Stimulated activated CD4-positive, alpha-beta T cell treated with anti-CD3 and anti-CD28 coated beads, TNF-alpha, amount 100 ng/mL, for 24 hours (primary cell): ENCODE measurements at places on chromosomes 5 and 9.

DNA sequence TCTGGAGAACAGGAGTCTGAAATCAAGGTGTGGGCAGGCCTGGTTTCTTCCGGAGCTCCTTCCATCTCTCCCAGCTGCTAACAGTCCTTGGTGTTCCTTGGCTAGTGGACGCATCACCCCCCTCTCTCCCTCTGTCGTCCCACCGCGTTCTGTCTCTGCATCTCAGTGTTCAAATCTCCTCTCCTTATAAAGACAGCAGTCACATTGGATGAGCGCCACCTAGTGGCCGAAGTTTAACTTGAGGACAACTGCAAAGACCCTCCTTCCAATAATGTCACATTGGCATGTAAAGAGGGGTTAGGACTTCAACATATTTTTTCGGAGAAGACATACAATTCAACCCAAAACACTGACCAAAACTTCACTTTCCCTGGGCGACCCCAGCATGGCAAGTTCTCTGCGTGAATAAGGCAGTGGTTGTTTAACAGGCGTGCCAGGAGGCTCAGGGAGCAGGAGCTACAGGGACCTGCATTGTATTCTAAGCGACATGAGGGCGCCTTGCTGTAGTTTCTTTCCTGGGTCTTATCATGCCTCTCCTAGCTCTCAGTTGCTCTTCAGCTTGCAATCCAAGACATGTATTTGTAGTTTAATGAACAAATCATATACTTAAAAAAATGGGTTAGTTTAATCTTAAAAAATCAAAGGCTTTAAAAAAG, 27.9 kb upstream of the BASP1 start:
- peak; percentile 63 for DNase-seq

DNA sequence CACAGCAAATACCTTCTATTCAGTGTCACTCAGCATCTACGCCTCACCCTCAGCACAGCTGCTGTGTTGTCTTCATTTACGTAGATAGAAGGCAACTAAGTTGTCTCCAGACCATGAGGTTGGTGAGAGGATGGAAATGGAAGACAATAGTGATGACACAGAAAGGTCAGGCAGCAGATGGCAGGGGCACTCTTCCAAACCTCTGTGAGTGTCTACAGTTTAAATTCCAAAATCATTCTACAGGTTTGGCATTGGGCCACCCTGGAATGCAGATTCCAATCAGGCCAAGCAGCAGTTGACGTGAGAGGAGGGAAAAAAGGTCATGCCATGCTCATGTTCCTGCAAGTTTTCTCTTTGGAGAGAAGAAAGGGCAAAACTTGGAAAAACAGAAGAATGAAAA, 68.7 kb upstream of the ADAMTSL1 start:
- DNase-seq = no peak

DNA sequence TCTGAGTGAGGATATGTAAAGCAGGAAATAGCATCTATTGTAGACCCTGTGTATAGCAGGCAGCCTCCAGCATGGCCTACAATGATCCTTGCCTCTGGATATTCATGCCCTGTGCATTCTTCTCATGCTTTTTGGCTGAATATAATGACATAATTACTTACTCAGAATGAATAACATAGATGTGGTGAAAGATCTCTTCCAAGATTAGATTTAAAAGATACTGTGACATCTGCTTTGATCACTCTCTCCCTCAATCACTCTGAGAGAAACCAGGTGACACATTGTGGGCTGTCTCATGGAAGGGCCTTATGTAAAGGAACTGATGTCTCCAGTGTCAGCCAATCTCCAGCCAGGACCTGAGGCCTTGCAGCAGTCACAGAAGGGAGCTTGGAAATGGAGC, 376.7 kb downstream of the DNAH5 start:
- DNase-seq = no peak

DNA sequence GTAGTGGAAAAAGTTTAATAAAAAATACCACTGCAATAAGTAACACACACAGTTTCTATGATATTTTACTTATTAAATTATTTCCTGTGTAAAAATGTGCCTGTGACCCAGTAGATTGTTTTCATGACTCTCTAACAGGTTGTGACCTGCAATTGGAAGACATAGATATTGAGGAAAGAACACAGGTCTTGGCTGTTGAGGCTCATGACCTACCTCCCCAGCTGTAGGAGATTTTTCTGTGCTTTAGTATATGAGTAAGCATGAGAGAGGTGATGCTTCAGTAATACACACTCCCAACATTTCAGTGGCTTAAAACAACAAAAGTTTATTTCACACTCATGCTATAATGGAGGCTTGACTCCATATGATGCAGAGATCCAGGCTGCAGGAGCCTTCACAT, 47.3 kb upstream of the TNC start:
- DNase-seq = no peak

GRCh38 chr5:54794135-54794975, 191.0 kb downstream of the ESM1 start:
- DNase-seq = no peak

- no peak for DNase-seq
Observed at GRCh38 chr9:950139-950538, 26.3 kb upstream of the DMRT3 start.

GRCh38 chr5:154648706-154649105, 106.5 kb upstream of the LARP1 start:
- DNase-seq = no peak

GRCh38 chr9:20488691-20489090, 133.6 kb downstream of the MLLT3 start:
- no peak for DNase-seq

- DNase-seq = no peak
Observed at GRCh38 chr9:89319015-89319905, 960 bp downstream of the SECISBP2 start.

- DNase-seq = no peak
Observed at GRCh38 chr5:103981592-103981991, 419.0 kb upstream of the NUDT12 start.

DNA sequence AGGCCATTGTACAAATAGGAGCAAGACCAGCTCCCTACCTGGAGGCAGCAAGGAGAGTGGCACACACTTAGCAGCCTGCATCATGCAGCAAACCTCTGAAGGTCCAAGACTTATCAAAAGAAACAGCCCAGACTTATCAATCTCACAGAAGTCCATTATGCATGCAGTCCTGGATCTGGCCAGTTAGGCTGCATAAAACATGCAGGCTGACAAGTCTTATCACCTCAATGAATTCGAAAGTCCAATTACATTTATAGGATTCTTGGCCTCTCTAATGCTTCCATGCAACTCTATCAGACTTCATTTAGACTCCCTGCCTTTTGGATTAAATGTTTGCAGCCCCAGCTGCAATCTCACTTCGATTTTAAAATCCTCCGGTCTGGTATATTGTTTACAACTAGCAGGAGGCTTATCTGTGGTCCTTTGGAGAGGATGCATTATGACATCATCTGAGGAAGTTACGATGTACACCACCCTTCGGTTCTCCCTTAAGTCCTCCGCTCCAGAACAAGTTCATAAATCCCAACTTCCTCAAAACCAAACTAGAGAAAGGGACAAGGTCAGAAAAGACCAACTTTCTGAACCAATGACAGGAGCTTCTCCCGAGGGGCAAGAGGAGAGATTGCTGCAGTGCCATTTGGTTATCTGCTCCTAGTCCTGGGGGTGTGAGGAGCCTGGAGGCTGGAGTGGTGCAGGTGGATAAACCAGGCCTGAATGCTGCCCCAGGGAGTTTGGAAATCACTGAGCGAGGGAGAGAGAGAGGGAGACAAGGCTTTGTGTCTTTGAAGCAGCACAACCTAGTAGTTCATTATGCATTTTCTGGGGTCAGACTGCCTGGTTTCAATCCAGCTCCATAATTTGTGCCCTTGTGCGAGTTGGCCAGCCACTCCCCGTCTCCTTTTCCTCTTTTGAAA, 313.9 kb downstream of the TLE1 start:
- DNase-seq = no peak

GRCh38 chr5:42436051-42436450, 12.8 kb downstream of the GHR start:
- DNase-seq = no peak

GRCh38 chr9:107276966-107277710, 5.9 kb upstream of the RAD23B start:
- DNase-seq = no peak

GRCh38 chr9:2727374-2727773, 10.1 kb downstream of the KCNV2 start:
- DNase-seq = no peak

DNA sequence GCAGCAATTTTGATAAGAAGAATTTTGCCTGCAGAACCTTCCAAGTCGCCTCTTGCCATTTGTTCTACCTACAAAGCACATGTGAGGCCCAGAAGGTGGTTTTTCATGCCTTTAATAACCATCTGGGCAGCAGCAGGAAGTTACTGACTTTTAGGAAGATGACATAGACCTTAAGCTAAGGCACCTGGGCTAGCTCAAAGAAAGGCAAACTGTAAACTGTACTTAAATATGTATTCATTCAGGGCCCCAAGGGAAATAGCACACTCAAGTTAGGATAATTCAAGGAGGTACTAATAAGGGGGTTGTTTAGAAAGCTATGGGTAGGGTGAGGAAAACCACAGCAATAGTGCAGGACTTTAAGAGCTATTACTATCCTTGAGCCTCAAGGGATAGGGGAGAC, 57.3 kb upstream of the HSPB3 start:
- no peak for DNase-seq

GRCh38 chr5:102910240-102911226, 155.4 kb downstream of the PAM start:
- no peak for DNase-seq

DNA sequence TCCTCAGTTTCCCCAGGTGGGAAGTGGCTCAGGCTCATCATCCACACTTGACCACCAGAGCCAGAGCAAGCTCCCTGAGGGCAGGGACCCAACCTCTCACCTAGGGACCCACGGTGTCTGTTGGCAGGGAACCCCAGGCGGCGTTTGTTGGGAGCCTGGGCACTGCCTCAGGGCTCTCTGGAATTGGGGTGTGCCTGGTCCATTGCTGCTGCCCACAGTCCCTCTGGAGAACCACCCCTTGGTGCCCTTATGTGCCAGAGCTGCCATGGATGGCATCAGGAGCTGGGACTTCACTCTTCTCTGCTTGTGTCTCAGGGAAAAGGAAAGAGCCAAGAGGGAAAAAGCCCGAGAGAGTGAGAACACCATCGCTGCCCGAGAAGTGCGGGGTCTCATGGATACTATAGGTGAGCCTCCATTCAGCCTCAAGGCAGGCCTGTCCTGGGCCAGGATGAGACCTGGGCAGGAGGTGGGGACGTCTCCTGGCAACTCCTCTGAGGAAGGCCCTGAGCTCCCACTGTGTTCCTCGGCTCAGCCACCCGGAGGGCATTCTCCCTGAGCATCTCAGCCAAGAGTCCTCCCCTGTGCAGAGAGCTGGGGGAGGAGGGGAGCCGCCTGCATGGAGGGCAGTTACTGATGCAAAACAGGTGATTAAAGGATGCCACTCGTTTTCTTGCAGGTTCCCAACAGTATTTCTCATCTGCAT, 4.5 kb downstream of the CCDC180 start:
- no peak for DNase-seq

- no peak for DNase-seq
Observed at GRCh38 chr9:75699017-75699416, 191.5 kb upstream of the PCSK5 start.

- no peak for DNase-seq
Observed at GRCh38 chr5:57718155-57718554, 235.5 kb upstream of the ACTBL2 start.

GRCh38 chr9:76086539-76086938, 196.1 kb downstream of the PCSK5 start:
- DNase-seq = no peak

- DNase-seq = no peak
Observed at GRCh38 chr5:139671096-139671841, 23.1 kb downstream of the CXXC5 start.

- DNase-seq = no peak
Observed at GRCh38 chr5:149700347-149700746, 29.8 kb upstream of the PPARGC1B start.

DNA sequence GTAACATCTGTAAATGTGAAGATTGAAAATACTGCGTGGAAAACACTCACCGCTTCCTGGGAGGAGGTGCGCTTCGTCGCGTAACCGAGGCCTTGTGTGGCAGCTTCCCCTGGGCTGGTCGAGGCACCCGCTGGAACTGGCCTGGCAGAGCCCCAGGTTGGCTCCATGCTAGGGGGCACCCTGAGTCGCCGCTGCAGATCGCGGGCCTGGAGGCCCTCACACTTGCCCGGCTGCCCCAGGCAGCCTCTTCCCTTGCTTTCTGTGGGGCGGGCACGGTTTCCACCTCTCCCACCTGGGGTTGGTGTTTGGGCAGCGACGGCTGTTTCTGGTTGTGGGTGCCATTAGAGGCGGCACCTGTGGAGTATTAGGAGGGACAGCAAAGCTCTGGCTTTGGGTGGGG, 852 bp downstream of the ZNF354C start:
- DNase-seq = no peak

DNA sequence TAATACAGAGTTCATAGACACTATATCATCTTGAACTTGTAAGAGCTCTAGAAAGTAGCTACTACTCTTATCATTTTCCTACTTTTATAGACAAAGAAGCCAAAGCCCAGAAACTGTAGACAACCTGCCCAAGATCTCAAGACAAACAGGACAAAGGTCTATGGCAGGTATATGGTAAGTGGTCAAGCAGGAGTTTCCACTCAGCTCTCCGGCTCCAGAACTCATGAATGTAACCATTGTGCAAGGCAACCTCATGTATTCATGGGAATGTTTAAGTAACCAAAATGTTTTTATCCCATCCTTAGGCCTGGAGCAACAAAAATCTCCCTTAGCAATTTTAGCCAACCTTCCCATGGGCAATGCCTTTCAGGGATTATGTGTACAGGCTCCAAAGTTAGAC, 163.4 kb upstream of the PUM3 start:
- no peak for DNase-seq

DNA sequence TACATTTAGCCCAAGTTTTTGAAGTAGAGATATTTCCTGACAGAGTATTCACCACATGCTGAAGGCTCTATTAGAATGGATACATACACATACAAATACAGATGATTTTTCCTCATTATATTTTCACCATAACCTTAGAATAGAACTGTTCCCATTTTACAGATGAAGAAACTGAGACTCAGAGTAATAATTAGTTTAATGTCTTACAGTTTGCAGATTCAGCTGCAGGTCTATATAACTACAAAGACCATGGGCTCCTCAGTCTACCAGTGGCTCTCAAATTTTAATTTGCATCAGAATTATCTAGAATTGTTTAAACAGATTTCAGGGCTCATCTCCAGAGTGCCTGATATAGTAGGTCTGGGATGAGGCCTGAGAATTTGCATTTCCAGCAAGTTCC, 64.4 kb downstream of the GRAMD2B start:
- DNase-seq = no peak

GRCh38 chr5:148107608-148108007, 43.8 kb downstream of the SPINK5 start:
- DNase-seq = no peak

- no peak for DNase-seq
Observed at GRCh38 chr5:154546719-154547118, 68.7 kb upstream of the HAND1 start.

DNA sequence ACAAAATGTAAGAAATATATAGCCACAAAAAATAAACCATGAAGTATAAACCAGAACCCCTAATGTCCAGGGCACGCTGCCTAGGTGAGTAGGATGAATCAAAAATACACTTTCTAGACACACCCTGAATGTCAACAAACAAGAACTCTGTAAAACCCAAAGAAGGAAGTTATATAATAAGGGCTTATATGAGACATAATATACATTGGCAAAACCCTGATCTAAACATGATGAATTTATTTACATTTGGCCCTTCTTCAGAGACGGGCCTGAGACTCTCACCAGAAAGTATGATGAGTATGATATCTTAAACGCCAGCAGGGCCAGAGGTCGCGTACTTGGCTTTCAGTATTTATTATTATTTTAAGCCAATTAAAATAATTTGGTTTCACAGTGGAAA, 125.1 kb upstream of the FST start:
- no peak for DNase-seq

GRCh38 chr9:30913331-30913730, 1471.1 kb upstream of the ACO1 start:
- DNase-seq = no peak
